ENCODE measurements at places on chromosomes 7 and 10.

DNA sequence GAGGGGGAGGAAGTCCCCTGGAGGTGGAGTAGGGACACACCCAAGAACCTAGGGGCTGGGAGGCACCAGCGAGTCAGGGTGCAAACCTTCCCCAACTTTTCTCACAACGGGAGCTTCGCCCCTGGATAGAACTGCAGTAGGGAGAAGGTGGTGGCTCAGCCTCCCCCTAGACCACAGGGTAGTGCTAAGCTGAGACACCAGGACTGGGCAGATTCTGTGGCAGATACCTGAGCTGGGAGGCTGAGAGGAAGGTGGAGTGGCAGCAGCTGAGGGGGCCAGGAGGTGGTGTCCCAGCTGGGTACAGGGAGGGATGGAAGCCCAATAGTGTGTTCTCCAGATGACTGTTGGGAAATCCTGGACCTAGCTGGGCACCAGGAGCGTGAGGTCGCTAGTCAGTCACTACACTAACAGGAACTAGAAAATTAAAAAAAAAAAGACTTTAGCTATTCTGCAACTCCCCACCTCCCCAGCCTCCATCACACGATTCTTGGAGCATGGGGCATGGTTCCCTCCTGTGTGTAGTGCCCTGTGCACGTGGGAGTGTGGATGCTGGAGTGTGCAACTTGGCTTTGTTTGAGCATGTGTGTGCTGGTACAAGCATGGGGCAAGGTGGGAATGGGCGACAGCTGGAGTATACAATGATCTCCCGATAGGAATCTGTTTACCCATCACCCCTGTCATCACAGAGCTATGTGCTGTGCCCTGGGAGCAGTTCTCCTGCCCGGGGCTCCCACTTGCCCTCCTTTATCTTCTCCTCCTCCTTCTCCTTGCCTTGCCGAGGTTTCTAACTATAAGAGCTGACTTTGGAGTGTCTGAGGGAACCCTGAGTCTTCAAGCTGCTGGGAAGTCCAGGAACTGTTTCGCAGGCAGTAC is 8.8 kb upstream of the TRPV6 start:
- no peak for DNase-seq

DNA sequence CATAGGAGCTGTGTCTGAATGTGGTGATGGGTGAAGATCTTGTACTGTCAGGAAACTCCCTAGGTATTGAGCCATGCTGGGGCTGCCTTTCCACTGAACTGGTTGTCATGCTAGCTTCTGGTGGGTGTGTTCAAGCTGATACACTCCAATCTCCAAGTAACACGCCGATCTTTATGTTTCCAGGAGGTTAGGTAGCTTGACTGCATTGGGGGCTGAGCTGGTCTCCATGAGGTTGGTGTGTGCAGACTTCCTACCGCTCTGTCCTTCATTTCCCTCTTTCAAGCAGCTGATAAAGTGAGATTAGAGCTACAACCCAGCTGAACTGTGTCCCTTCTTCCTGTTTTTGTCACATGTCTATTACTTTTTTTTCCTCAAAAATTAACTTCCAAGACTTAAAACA is 265.5 kb downstream of the ANKRD30A start:
- no peak for DNase-seq

DNA sequence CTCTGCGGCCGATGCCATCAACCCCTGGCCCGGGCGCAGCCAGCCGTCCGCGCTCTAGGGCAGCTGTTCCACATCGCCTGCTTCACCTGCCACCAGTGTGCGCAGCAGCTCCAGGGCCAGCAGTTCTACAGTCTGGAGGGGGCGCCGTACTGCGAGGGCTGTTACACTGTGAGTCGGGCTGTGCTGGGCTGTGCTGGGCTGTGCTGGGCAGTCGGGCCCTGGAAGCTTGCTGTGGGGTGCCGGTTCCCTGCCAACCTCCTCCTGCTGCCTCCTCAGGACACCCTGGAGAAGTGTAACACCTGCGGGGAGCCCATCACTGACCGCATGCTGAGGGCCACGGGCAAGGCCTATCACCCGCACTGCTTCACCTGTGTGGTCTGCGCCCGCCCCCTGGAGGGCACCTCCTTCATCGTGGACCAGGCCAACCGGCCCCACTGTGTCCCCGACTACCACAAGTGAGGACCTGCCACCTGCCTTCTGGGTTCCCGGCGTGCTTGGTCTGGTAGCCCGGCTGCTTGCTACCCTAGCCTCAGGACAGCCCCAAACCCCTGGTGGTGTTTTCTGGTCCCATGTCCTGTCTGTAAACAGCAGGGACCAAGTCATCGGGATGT is 7.5 kb downstream of the ZYX start:
- no peak for DNase-seq

GRCh38 chr7:151273651-151274390 is 25.3 kb upstream of the SMARCD3 start:
- DNase-seq, result no peak

Measured in fibroblast of mammary gland (primary cell).